ENCODE measurements at places on chromosomes 1 and 21.

DNA sequence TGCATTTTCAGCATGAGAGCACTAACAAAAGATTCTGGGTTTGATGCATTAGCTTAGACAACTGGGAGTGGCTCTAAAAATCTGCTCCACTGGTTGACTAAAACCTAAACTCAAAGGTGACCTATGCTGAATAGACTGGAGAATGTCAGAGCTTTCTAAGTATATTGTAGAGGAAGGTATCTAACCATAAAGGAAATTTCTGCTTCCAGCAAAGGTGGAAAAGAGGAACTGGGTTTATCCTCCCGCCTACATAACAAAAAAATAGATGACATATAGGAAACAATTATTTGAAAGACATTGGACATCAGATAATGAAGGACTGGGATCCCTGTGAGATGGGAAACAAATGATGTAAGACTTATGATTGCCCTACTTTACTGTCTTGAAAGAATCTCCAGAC, 35.8 kb upstream of the CR2 start:
- no peak for DNase-seq

- DNase-seq = peak; percentile 97
Observed at GRCh38 chr21:41752231-41752681, 14.6 kb downstream of the RIPK4 start.

GRCh38 chr21:32994305-32994704, 31.4 kb upstream of the OLIG2 start:
- peak; percentile 54 for DNase-seq

DNA sequence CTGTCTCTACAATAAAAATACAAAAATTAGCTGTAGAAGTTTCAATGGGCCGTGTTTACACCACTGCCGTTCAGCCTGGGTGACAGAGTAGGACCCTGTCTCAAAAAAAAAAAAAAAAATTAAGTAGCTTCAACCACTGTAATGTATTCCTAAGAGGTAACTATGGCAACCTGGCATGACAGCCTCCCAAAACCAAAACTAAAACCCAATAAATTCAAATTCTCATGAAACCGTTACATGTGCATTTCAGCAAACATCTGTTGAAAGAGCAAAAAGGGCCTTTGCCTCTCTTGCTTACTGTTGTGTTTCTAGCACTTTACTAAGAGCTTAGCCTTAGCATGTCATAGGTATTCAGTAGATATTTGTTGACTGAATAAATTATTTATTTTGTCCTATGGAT, 33.5 kb downstream of the ODR4 start:
- no peak for DNase-seq

DNA sequence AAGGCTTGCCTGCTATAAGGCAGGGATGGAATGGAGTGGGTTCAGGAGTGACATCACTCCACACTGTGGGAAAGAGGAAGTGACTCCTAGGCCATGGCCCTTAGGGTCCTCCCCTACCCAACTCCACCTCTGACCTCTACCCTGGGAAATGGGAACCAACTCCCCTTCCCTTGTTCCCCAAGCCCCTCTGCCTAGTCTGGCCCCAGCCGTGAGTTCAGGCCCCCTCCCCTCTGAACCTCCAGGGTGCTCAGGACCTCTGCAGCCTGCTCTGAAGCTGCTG, 3.8 kb upstream of the GUCA2A start:
- no peak for DNase-seq

DNA sequence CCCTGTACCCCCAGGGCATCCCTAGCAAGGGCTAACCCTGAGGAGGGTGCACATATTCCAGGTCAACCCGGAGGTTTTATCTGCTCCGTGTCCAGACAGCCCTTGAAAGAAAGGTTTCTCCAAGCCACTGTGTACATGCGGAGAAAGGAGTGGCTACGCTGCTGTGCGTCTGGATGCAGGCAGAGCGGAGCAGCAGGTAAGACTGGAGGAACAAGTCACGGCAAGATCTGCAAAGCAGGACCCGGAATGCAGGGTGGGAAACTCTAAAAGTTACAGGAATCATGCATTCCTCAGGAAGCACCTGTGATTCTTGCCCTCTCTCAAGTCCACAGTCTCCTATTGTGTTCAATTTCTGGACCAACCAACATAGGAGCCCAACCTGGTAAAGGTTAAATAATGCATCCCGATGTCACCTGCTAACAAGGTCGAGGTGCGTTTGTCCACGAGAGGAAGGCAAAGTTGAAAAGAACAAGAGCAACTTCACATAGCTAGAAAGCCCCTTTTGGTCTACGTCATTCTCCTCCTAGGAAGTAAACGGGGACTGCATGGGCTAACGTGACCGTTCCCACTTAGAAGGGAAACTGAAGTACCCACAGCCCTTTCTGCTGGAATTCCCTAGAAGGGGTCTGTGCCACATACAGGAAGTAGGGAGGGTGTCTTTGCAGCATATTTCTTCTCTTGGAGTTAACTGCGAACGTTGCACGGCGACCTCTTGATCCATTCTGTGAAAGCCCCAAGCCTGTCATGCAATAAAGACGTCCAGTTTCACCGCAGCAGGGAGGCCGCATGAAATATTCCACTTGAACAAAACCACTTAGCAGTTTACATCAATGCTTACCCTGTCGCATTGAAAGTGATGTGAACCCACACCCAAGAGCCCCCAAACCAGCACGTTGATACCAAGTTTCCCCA, 5.8 kb downstream of the TIAM1 start:
- DNase-seq = no peak

DNA sequence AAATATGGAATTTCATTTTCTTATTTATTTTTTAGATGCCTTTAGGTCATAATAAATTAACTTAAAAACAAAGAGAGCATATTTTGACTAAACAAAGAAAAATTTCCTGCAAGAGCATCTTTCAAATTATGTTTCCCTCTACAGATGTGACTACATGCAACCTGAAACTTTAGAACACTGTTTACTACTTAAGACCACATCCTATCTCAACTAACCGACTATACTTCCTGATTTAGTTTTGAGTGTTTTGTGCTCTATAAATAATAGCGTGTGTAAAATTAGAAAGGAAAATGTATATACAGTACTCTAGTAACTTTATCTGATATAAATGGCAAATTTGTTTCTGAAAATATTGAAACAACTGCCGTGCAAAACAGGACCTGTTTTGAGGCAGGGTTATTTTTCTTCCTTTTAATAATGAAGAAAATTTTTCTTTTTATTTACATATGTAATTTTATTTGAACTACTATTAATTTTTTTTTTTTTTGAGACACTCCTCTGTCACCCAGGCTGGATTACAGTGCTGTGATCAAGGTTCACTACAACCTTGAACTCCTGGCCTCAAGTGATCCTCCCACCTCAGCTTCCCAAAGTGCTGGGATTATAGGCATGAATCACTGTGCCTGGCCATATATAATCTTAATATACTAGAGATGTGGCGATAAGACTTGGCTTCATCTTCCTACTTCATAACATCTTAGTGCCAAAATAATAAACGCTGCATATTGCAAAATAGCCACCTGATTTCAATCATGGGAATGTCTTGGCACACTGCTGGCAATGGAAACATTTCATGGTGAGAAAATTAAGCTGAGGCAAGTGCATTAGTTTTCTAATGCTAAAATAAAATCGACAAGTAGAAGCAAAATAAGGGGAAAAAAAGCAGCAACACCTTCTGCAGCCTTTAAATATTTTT, 12.3 kb downstream of the ZRANB2 start:
- no peak for DNase-seq

- DNase-seq = no peak
Observed at GRCh38 chr21:28604946-28605537, 387.6 kb downstream of the LTN1 start.

GRCh38 chr21:45617021-45617921, 26.3 kb upstream of the PCBP3 start:
- DNase-seq = no peak

GRCh38 chr1:198682850-198683249, 44.0 kb downstream of the PTPRC start:
- no peak for DNase-seq

DNA sequence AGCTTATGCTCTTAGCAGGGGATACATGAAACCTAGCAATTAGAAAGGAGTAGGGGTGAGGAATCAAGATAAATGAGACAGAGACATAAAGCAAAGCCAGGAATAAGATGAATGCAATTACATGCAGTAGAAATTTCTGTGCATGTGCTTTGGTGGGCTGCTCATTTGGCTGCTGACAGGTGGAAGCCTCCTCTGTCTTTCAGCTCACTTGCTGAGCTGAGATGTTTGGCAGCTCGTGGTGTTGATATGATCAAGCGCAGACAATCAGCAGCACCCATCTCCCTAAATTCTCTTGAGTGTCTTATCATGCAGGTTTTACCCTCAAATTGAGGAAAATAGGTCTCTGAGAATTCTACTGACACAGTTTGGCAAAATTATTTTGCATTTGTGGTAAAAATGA, 108.3 kb upstream of the CD34 start:
- DNase-seq = no peak

DNA sequence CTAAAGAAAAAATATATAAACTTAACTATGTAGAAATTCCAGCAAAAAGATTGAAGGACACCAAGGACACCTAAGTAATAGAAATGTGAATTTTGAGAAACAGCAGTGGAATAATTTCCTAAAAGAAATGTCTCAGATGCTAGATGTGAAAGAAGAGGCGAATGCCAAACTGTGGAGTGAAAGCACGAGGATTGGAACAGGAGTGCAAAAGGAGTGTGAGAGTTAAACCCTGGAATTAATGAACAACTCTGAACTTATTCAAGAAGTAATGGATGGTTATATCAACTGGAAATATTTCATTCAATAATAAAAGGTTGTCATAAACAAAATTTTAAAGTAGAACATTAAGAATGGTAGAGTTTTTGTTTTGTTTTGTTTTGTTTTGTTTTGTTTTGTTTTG, 78.5 kb upstream of the SGIP1 start:
- DNase-seq = no peak

GRCh38 chr1:34270181-34270580, 93.5 kb downstream of the C1orf94 start:
- peak; percentile 24 for DNase-seq

DNA sequence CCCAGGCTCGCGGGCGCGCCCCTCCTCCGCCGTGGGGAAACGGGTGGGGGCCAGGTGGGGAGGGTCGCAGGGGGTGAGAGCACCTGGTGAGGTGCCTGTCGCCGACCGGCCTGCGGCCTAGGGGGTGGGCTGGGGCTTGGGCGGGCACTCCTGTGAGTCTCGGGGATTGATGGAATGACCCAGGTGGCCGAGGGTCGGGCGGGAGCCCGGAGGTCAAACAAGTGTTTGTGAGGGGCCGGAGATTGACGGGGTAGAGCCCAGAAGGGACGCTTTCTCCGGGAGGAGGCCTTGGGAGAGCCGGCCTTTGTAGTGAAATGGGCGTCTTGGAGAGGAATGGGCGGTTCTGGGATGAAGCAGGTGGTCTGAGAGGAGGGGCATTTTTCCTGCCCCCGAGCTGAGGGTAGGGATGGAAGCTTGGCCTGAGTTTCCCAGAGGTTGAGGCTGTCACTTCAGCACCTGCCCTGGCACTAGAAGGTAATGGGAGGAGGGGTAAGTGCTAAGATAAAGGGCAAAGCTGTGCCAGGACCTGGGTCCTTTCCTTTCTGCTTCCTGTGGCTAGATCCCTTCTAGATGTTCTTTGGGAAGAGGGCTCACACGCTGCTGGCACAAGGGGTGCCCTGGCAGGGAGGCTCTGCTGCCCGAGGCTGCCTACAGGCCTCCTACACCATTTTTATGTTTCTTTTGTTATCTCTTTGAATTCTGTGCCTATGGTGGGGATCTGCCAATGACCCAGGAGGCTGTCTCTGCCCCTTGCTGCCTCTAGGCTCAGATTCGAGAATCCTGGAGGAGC, 56.1 kb downstream of the NDUFS5 start:
- no peak for DNase-seq

GRCh38 chr1:33161061-33161681, 20.7 kb downstream of the TRIM62 start:
- DNase-seq = no peak

DNA sequence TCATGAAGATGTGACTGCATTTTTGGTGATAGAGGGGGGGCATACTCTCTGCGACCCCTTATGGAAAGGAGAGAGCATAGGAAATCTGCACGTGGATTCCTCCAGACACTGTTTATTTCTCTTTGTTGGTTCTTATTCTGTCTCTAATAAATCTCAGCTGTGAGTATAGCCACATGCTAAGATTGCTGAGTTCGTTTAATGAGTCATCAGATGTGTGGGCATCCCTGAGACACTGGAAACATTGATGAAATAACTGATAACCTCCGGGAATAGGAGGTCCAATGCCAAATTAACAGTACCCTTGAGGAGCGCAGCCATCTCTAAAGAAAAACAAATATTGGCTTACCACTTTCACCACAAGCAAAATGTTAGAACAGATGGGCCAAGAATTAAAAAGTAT, 880.2 kb upstream of the NEGR1 start:
- peak; percentile 13 for DNase-seq

- DNase-seq = no peak
Observed at GRCh38 chr1:83849191-83850061, 149.5 kb downstream of the TTLL7 start.

DNA sequence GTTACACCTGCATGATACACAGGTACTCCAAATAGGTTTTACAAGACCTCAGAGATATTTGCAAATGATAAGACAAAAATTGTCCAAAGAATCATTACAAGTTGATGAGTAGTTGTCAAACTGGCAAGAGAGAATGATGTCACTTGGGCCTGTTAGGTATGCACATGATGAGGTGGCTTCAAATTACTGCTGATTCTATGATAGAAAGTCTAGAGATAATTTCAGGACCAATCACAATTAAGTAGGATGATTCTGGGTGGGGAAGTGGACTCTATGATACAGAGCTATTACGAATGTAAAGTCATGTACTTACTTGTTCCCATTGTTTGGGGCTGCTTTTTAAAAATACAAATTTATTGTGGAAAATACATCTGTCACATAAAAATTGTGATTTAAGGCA, 5.2 kb upstream of the SPRR1B start:
- no peak for DNase-seq

- peak; percentile 29 for DNase-seq
Observed at GRCh38 chr1:39159224-39160036, 45.1 kb upstream of the MACF1 start.

DNA sequence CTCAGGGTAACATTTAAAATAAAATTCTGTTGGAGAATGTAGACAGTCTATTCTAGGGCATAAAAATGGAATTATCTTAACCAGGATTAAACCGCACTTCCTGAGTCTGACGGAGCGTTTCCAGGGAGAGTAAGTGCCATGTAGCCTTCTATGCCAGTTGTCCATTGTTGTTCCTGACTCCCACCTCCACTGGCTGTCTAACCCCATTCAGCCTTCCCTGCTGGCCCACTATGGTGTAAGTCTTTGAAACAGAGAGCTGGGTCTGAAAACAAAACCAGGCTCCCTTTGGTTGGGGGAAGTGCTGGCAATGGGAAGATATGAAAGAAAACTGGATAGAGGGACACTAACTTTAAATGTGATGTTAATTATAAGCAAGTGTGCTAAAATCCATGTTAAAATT, 71.2 kb upstream of the CNN3 start:
- no peak for DNase-seq

DNA sequence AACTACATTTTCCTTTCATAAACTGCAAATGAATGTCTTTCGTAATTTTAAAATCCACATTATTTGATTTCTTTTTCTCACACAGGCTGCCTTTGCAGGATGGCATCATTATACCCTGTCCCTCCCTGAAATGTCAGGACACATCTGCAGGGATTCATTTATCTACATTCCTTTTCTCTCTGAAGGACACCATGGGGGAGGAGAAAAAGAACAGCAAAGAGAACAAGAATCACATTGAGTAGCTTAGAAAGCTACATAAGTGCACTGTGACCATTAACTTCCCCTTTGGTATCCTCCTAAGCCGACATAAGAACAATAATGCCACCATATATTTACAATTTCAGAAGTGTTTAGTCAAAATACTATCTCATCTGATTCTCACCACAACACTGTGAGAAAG, 129.5 kb downstream of the PIGK start:
- no peak for DNase-seq

- DNase-seq = no peak
Observed at GRCh38 chr1:12521096-12521495, 96.9 kb downstream of the DHRS3 start.

All from A172 (cell line).